ENCODE measurements at places on chromosomes 7 and 10.
A peak's percentile ranks its signal among the peaks of the same experiment; 100 is the strongest.

DNA sequence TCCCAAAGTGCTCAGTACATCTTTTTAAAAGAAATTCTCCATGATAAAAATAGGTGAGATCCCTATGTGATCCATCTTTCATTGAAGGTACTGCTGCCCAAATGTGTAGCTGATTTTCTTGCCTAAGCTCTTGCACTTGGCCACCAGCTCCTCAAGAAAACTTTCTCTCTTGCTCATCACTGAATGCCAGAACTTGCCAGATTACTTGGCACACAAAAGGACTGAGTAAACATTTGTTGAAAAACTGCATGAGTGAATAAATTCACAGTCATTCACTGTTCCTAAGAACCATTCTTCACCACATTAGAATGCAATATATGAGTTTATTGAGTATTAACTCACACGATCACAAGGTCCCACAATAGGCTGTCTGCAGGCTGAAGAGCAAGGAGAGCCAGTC is 99.9 kb downstream of the TRIL start:
- DNase-seq, result no peak

DNA sequence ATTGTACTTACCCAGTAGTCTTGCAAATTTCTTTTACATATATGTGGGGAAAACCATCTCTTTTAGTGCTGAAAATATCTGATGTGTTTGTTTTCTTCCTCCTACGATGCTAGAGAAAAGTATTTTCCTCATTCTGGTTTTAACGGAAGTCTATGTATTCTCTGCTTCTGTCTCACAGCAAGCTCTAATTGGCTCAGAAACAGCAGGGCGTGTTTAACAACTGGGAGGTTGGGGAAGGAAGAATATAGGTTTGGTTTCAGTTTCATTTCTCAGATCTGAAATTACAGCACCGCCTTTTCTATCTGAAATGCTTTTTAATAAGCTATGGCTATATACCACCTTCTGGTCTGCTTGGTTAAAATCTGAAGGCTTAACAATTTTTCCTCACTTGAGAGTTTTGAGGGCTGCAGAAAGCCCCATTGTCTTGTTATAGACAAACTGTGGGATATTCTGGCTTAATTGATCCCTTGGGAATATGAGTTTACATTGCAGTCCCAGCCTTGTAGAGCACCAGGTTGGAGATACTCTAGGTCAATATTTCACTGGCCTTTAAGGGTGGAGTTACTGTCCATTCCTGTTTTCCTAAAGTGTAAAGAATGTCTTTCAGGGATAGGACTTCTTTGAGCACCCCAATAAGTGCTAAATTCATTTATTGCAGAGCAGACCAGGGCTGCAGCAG is at the start of gene SAMD9:
TSS of gene SAMD9 (minus strand) at position 128 of the 679 bp plus-strand sequence. CDS start 11,882 bp downstream, outside the sequence.
- DNase-seq, result peak; percentile 91

DNA sequence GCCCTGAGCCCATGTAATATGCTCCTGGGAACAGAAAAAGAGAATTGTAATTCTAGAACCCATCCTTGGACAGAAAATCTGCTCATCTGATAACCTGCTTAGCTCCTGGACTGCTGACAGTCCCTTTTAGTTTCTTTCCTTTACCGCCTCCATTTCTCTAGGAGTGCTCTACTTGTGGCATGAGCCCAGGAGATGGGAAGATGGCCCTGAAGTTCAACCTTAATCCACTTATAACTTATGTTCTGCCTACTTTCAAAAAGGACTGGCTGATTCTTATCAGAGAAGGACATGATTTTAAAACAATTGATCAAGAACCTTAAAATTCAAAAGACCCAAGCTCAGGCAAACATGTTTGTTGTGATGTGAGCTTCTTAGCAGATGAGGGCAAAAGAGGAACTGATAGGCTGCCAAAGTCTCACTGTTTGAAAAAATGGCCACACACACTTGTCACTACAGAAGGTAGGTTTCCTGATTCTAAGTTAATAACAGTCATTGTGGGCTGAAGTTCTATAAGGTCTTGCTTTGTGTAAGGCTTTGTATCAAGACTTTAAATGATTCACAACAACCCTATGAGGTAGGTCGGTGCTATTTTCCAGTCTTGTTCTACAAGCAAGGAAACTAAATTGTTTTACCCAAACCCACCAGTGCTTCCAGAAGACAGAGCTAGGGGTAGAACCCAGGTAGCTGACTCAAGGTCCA is 94.3 kb upstream of the AFAP1L2 start:
- no peak for DNase-seq

- DNase-seq, result no peak
Observed at GRCh38 chr10:11505639-11506038, 105.8 kb downstream of the USP6NL start.

DNA sequence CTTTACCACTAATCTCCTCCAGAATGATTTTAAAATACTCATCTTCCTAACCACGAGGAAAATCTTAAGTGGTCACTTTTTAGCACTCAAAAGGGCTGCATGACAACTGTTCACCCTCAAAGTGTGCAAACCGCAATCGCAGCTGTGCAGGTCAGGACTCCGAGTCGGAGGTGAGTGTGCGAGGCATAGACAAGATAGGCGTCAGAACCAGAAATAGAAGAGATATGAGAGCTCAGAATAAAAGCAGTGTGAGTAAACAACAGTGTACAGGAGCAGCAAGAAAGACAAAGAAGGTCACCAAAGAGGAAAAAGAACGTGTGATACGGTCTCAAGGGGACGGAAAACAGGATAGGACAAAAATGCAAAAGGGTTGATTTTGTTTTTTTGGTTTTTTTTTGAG is 17.5 kb upstream of the ENO4 start:
- no peak for DNase-seq

DNA sequence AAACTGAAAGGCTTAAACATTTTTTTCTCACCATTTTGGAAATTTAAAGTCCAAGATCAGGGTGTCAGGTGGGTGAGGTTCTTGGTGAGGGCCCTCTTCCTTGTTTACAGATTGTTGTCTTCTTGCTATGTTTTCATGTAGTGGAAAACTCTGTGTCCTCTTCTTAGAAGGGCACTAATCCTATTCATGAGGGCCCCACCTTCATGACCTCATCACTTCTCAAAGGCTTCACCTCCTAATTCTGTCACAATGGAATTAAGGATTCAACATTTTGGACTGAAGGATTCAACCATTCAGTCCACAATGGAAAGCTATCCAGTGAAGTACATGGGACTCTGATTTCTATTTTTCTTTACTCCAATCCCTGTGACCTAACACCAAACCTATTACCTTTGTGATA is 27.3 kb downstream of the MACC1 start:
- DNase-seq, result no peak

Measured in SW480 (cell line).